Amniotic epithelial cell (primary cell): ENCODE measurements at places on chromosomes 4 and X.

GRCh38 chrX:100643956-100644860 is at the start of gene SRPX2:
SRPX2 (plus strand) TSS chrX:100644199; CDS start chrX:100646323, 2,124 bp downstream.
- DNase-seq, result peak; percentile 94

- peak; percentile 82 for DNase-seq
Measured at GRCh38 chr4:80014531-80014930, 58.5 kb downstream of the ANTXR2 start.

DNA sequence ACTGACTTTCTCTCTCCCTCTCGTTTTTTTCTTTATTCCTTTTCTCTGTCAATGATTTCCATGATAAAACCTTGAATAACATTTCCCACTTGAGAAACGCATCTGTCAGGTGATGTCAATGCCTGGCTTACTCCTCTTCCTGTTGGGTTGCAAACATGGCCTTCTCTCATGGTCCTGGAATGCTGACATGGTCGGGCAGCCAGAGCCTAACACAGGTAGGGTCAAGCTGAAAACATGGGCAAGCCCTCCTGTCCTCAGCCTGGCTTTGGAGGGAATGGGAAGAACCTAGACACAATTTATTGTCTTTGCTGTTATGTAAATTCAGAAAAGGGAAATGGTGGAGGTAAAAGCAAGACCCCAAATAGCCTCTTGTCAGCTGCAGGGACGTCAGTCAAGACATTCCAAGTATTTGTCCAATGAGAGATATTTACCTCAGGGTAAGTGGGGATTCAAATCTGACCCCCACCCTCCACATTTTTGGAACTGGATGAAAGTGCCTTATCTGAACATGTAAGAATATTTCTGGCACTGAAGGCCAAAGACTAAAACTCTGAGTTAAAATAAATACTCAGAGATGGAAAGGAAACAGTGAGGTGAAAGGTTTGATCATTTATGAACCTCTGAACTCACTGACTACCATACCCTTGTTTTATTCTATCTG is 473.8 kb downstream of the SPRY1 start:
- no peak for DNase-seq

GRCh38 chr4:28313729-28314713 is 1453.4 kb downstream of the STIM2 start:
- no peak for DNase-seq

DNA sequence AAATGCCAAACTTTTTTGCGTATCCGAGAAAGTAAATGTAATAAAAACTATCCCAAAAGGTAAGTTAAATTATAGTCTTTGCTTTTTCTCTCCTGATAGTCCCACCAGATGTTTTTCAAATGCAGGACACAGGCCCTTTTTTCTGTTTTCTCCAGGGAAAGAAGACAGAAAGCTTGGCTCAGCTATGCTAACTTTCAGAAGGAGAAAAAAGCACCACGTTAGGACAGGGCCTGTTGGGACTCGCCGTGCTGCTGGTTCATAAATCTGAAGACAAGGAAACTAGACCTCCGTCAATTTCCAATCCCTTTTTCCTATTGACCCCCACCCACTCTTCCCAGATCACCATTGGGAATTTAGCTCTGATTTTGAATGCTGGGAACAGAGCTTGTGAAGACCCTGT is 220.9 kb upstream of the SFRP2 start:
- no peak for DNase-seq

DNA sequence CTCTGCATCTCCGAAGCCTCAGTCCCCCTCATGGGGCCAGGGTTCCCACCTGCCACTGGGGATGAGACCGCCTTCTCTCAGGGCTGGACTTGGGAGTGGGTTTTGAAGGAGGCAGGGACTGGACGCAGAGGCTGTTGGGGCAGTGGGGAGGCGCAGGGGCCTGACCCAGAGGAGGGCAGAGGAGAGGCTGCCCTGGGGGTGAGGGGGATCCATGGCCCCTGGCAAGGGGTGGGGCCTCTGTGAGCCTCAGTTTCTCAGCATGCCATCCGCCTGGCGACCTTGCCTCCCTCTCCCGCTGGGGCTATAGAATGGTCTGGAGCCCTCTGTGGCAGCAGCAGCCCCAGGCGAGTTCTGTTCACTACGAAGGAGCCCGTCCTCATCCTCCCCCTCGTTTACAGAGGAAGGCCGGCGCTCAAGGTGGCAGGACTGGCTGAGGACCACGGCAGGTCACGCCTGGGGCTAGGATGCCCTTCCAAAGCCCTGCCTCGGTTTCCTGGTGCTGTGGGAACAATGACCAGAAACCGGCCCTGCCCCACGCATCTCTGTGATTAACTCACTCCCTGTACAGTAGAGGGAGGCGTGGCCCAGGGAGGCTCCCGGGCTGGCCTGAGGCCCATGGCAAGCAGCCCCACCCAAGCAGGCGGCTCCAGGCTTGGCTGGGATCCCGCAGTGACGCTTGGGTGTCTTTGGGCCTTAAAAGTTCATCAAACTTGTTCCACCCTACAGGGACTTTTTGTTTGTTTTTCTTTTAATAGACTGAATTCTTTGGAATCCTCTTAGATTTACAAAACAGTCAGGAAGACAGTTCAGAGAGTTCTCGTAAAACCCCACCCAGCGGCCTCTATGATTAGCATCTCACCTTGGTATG is 16.0 kb upstream of the SH3TC1 start:
- DNase-seq, result peak; percentile 70

DNA sequence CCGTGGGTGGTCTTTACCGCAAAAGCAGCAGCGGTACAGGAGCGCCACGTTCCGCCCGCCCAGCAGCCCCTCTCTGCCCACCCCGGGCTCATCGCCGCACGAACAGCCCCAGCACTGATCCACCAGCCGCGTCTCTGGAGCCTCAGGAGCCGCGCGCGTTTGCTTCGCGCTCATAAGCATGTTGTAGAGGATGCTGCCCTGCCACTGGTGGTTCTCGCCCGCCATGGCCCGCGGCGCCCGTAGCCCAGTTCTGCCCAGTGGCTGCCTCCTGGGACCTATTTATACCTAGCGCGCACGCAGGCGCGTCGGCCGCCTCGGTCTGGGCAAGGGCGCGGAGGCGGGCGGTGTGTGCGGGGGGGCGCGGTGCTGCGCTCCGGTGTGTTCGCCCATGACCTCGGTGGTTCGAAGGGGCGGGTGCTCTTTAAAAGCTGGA is at the start of gene NR0B1:
Gene NR0B1, minus strand, starts transcription at position 252 of the 433 bp plus-strand sequence. Its CDS starts 27 bp downstream, at position 225.
- DNase-seq, result no peak

DNA sequence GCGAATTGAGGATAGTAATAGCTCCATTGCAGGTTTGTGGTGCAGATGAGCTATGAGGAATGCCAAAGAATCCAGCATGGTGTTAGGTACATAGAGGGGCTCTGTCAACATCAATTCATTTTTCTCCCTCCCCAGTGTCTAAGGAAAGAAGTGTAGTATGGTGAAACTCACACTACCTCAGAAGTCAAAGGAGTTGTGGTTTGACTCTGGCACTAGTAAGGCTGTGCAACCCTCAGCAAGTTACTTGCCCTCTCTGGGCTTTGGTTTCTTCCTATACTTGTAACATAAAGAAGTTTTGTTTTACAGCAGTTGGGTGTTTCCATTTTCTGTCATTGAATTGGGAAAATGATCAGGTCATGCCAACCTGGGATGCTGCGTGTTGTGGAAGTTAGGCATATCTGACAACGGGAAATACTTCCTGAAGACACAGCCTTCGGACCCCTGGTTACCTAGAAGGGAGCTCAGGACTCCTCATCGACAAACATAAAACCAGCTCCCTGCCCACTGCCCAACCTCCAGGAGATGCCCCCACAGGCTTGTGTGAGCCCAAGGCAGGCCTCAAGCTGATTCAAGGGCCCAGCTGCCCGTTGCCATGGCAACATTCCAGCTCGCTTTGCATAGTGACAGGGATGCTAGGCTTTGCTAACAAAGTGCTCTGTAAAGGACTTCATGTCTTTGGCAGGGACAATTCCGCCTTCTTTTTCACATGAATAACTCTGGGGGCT is 71.4 kb downstream of the RTL5 start:
- DNase-seq, result no peak

- DNase-seq, result peak; percentile 89
Measured at GRCh38 chr4:147828331-147828905, 96.5 kb downstream of the ARHGAP10 start.

GRCh38 chrX:118259213-118259612 is 86.7 kb upstream of the WDR44 start:
- DNase-seq, result no peak

DNA sequence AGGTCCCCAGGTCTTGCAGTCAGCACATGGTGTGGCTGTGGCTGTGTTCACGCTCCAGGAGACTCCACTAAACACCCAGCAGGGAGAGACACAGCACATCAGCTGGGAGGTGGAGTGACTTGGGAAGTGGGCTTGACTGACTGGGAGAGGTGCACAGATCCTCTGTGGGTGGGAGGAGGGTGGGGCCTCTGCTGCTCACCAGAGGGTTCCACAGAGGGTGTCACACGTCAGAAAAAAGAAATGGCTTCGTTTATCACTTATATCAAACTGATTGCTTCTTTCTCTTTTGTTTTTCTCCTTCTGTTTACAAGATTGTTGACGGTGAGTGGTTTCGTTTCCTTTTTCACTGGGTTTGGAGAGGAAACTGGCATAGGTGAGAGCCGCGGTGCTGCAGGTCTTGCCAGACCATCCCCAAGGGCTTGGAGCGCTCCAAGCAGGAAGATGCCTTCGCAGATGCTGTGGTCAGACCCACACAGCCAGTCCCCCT is 24.8 kb upstream of the FAM193A start:
- no peak for DNase-seq

DNA sequence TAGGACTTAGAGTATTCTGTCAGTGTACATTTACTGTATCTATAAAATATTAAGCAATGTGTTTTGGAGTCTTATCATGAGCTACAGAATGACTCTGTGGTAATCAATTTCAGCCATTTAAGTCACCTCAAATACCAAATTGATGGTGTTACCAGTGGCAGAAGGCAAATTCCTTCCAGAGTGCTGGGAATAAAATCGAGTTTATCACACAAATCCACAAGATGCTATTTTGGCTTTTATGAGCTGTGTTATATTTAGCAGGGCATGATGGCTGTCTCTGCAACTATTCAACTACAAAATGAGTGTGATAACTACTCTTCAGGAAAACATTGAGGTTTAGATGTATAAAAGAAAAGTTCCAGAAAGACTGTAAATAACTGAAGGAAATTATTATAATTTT is 78.2 kb downstream of the AREG start:
- no peak for DNase-seq

- DNase-seq, result peak; percentile 45
Measured at GRCh38 chr4:159071178-159071968, 31.5 kb upstream of the RAPGEF2 start.

DNA sequence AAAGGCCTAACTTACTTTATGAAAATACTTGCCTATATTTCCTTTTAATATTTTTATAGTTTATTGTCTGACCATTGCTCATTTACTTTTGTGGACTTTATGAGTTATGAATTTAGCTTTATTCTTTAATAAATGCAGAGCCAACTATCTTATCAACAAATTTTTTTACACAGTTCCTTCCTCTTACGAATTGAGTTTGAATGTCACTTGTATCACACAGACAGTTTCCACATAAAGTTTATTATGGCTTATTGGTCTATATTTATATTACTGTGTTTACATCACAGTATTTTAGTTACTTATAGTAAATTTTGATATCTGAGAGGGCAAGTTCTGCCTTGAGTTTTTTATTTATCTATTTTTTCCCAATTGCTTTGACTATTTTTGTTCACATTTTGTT is 450.6 kb downstream of the C4orf33 start:
- no peak for DNase-seq

DNA sequence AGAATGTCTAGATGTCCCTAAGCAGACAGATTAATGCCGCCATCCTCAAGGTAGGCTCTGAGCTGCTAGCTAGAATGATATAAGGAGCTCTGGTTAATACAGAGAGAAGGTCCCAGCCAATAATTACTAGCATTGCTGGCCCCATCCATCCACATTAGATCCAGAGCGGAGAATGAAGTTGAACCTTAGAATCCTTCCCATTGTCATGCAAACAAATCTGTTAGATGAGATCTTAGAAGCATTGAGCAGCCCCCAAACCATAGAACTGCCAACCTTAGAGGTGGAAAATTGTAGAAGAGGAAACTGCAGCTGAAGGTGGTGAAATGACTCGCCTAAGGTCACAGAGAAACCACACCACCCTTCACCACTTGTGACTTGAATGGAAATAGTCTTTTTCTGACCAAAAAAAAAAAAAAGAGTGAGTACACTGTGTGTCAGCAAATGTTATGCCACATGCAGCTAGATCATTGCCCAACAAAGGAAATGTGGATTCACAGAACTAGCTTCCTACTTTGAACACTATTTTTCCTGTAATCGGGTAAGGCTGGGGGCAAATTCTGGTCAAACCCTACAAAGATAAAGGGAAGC is 162.1 kb downstream of the SMIM20 start:
- peak; percentile 46 for DNase-seq

GRCh38 chrX:124415115-124415800 is 68.9 kb downstream of the SH2D1A start:
- DNase-seq, result no peak

DNA sequence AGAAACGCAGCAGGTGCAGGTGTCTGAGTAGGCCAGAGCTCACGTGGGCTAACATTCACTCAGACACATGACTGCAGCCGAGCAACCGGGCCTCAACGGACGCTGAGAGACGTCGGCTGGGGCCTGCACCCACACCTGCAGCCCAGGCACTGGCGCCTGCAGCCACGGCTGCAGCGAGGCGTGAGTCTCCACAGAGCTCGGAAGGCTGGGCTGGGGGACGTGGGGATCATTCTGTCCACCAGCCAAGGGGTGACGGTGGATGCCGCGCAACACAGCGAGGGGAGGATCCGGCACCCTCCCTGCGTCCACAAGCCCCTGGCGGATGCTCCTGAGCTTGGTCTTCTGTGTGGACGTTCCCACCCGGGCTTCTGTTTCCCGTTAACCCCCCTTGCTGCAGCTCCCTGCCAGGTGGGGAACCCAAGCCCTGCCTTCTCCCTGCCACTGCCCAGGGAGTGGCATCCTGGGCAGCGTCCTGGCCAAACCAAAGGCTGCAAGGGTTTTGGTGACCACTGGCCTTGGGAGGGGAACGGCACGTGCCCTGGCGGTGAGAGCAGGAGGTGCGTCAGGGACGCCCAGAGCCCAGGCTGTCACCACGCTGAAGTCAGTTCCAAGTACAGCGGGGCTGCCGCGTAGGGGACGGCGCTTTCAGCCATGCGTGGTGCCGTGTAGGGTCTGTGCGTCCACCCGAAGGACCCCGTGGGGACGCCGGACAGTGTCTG is 16.3 kb downstream of the PPP2R3B start:
- DNase-seq, result no peak

DNA sequence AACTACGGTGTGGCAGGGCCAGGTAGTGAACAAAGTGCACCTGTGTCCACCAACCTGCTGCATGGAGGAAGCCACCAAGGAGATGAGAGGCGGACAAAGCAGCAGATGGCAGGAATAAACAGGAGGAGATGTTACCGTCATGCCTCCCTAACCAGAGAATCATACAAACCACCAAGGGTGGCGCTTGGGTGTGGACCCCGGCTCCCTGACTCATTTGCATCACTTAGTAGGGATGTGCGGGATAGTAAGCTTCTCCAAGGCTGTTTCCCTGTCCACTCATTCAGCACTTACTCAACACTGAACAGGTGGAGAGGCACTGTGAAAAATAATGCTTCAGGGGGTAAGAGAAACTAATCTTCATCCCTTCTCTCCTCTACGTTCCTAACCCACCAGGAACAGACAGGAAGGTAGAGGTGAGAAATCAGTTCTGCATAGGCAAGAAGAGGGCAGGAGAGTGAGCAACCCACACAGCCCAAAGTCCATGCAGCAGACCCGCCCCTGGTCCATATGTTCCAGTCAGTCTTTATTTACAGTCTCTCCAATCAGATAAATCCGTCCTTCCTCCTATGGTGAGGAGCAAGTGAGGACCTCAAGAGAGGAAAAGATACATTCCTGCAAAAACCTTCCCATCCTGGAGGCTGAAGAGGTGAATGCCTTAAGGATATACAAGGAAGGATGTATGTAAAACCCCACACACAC is 34.0 kb downstream of the QDPR start:
- no peak for DNase-seq
